ENCODE measurements at places on chromosomes 5 and 9. TPM values are rescaled to one million over a fixed set of nuclear protein-coding genes. Genes with fewer than 3 reads are reported as not detected.

GRCh38 chr5:93358176-93358575, 222.8 kb downstream of the NR2F1-AS1 start:
- H3K4me3 ChIP-seq, result no peak overlapping the region
- H3K27ac ChIP-seq, result no peak overlapping the region
- DNase-seq, result no peak
- no peaks in the 10 kb centered on the region for H3K36me3 ChIP-seq
- peaks cover 10% of the 10 kb centered on the region for H3K4me1 ChIP-seq

DNA sequence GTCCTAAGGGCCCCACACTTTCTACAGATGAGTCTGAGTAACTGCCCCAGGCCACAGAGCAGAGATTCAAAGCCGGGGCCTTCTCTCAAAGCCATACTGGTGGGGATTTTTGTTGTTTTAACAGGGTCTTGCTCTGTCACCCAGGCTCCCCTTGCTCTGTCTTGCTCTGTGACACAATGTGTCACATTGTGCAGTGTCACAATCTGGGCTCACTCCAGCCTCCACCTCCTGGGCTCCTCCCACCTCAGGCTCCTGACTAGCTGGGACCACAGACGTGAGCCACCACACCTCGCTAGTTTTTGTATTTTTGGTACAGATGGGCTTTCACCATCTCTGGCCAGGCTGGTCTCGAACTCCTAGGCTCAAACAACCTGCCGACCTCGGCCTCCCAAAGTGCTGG, 8.6 kb downstream of the AGPAT2 start:
- H3K27ac ChIP-seq, result peak overlapping the region; percentile 63
- H3K27me3 ChIP-seq, result no peaks in the 10 kb centered on the region
- H3K4me3 ChIP-seq, result no peak overlapping the region

GRCh38 chr5:111507276-111507675, 5.1 kb downstream of the STARD4 start:
- no peak overlapping the region for H3K27ac ChIP-seq
- no peaks in the 10 kb centered on the region for H3K27me3 ChIP-seq
- H3K4me1 ChIP-seq, result no peaks in the 10 kb centered on the region
- no peak overlapping the region for H3K4me3 ChIP-seq
- H3K36me3 ChIP-seq, result peaks cover 2% of the 10 kb centered on the region
- no peak for DNase-seq

The ARL14EPL gene
- total RNA-seq, result not detected

GRCh38 chr5:147391781-147392180, 118.1 kb downstream of the DPYSL3 start:
- no peak overlapping the region for H3K4me3 ChIP-seq
- no peaks in the 10 kb centered on the region for H3K27me3 ChIP-seq
- no peak overlapping the region for H3K27ac ChIP-seq

- peaks cover 16% of the 10 kb centered on the region for H3K4me1 ChIP-seq
- DNase-seq, result no peak
- H3K27ac ChIP-seq, result no peak overlapping the region
- H3K27me3 ChIP-seq, result no peaks in the 10 kb centered on the region
- H3K36me3 ChIP-seq, result no peaks in the 10 kb centered on the region
- H3K4me3 ChIP-seq, result no peak overlapping the region
These were observed 79.3 kb downstream of the SHB start for GRCh38 chr9:37989701-37990100.

DNA sequence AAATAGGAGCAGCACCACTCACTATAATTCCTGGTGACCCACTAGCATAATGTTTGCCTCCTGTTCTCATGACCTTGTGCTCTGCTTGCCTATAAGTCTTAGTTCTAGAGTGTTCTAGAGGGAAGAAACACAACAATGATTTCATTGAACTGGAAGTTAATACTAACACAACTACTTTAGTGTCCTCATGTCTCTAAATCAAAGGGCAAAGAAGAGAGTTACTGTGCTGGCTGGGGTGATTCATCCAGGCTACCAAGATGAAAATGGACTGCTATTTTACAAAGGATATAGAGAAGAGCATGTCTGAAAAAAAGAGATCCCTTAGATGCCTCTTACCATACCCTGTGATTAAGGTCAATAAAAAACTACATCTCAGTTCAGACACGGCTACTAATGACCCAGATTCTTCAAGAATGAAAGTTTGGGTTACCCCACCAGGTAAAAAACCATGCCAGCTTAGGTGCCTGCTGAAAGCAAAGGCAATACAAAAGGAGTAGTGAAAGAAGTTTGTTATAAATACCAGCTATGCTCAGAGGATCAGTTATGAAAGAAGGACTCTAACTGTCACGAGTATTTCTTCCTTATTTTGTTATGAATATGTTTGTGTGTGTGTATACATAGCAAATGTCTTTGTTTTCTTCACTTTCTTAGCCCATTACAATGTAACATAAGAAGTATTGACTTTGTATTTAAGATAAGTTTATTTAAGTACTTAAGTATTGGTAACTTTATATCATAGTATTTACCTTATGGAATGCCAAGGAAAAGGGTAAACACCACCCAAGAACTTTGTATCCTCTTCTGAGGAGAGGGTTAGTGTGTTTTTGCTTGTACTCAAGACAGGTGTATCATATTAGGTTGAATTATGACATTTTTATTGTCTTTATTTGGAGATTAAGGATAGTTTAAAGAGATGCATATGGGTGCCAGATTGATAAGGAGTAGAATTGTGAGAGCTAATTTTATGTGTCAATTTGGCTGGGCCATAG, 314.1 kb upstream of the PTGER4 start:
- no peak for DNase-seq
- H3K4me1 ChIP-seq, result no peaks in the 10 kb centered on the region
- H3K27ac ChIP-seq, result peak overlapping the region; percentile 5
- no peaks in the 10 kb centered on the region for H3K27me3 ChIP-seq
- no peaks in the 10 kb centered on the region for H3K36me3 ChIP-seq

GRCh38 chr5:14415024-14415697, 166.4 kb upstream of the OTULINL start:
- H3K4me3 ChIP-seq, result no peak overlapping the region
- peaks cover 91% of the 10 kb centered on the region for H3K36me3 ChIP-seq
- H3K27me3 ChIP-seq, result no peaks in the 10 kb centered on the region
- no peak overlapping the region for H3K27ac ChIP-seq

The RECK gene
- 18.5 TPM for total RNA-seq

The PPP2R2B gene
- 0.70 TPM for total RNA-seq

DNA sequence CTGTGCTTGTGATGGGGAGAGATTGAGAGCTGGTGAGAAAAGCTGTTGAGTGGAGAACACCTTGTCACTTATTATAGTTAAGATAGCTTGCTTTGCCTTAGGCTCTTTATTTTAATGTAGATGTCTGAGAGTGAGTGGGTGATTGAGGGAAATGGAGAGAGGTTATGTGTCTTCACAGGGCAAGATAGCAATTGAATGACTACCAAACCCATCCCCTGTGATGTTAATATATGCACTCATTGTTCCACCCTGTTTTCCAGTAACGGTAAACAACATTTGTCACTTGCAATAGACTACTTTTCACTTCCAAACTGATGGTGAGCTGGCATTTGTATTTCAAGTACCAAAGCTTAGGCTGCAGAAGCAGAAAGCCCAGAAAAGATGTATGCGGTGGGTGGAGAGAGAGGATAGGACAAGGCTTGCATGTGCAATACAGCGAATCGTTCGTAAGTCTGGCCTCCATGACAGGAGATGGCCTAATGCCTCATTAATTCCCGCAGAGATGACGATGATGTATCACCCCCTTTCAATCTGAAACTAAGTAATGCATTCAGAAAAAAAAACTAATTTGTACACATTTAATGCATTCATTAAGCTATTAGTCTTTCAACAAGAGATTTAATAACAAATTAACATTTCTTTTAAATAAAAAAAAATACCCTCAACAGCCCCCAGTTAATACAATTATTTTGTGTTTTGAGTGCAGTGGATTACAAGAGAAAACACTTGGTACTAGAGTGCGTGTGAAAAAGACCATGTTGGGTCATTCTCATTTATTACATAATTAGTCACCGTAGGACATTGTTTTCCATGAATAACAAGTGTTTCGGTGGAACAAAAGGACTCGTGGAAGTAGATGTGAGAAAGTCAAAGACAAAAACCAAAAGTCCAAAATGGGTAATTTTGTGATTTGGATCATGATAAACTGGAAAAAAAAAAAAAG, 699.0 kb downstream of the BRINP1 start:
- no peak overlapping the region for H3K27ac ChIP-seq
- H3K36me3 ChIP-seq, result no peaks in the 10 kb centered on the region
- H3K4me1 ChIP-seq, result no peaks in the 10 kb centered on the region
- no peak for DNase-seq

- no peak overlapping the region for H3K4me3 ChIP-seq
- no peak for DNase-seq
- no peak overlapping the region for H3K27ac ChIP-seq
- H3K36me3 ChIP-seq, result no peaks in the 10 kb centered on the region
These were observed 74.1 kb upstream of the CCL21 start for GRCh38 chr9:34783951-34784487.

DNA sequence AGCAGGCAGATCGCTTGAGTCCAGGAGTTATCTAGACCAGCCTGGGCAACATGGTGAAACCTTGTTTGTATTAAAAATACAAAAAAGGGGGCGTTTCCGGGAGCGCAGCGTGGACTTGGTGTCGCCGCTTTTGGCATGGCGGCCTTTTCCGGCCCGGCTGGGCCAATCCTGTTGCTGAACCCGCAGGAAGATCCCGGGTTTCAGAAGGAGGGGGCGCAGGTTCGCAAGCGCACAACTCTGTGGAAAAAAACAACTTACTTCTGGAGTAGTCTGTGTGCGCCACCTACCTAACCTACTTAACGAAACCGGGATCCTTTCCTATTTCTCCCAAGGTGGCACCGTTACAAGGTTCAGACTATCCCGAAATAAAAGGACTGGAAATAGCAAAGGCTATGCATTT, 198.6 kb downstream of the MSX2 start:
- DNase-seq, result no peak
- H3K36me3 ChIP-seq, result no peaks in the 10 kb centered on the region
- H3K27ac ChIP-seq, result no peak overlapping the region
- no peaks in the 10 kb centered on the region for H3K4me1 ChIP-seq
- no peaks in the 10 kb centered on the region for H3K27me3 ChIP-seq

GRCh38 chr5:24162343-24162742, 482.4 kb downstream of the CDH10 start:
- H3K4me3 ChIP-seq, result no peak overlapping the region
- no peaks in the 10 kb centered on the region for H3K36me3 ChIP-seq
- DNase-seq, result no peak

- DNase-seq, result no peak
- H3K4me1 ChIP-seq, result no peaks in the 10 kb centered on the region
- peaks cover 19% of the 10 kb centered on the region for H3K27me3 ChIP-seq
These were observed 81.3 kb downstream of the ANKRD33B start for GRCh38 chr5:10645146-10645545.

- no peaks in the 10 kb centered on the region for H3K36me3 ChIP-seq
- DNase-seq, result no peak
- H3K4me1 ChIP-seq, result peaks cover 4% of the 10 kb centered on the region
- no peak overlapping the region for H3K4me3 ChIP-seq
- peaks cover 61% of the 10 kb centered on the region for H3K27me3 ChIP-seq
- H3K27ac ChIP-seq, result no peak overlapping the region
These were observed 120.1 kb upstream of the LPCAT1 start for GRCh38 chr5:1643651-1644392.

- H3K4me1 ChIP-seq, result peaks cover 14% of the 10 kb centered on the region
- peak overlapping the region; percentile 86 for H3K4me3 ChIP-seq
- H3K36me3 ChIP-seq, result no peaks in the 10 kb centered on the region
- no peak for DNase-seq
- peak overlapping the region; percentile 89 for H3K27ac ChIP-seq
These were observed 689 bp downstream of the CNTRL start for GRCh38 chr9:121075251-121076036.

DNA sequence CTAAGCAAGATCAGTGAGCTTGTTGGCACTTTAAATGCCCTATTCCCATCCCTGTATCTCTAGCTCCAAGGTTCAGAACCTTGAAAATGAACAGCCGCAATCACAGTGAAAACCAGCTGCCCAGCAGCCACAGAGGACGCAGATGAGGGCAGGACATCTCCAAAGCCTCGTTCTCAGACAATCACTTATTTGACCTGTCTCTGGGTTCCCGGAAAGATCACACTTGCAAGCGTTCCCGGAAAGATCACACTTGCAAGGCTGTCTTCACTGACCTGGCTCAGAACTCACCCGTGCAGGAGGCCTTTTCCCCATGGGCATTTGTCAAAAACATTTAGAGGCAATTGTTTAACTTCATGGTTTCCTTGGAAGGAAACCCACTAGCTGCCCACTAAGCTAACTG, 25.7 kb downstream of the IPPK start:
- no peaks in the 10 kb centered on the region for H3K36me3 ChIP-seq
- no peak overlapping the region for H3K4me3 ChIP-seq
- H3K27ac ChIP-seq, result no peak overlapping the region
- no peaks in the 10 kb centered on the region for H3K4me1 ChIP-seq
- DNase-seq, result no peak
- no peaks in the 10 kb centered on the region for H3K27me3 ChIP-seq

DNA sequence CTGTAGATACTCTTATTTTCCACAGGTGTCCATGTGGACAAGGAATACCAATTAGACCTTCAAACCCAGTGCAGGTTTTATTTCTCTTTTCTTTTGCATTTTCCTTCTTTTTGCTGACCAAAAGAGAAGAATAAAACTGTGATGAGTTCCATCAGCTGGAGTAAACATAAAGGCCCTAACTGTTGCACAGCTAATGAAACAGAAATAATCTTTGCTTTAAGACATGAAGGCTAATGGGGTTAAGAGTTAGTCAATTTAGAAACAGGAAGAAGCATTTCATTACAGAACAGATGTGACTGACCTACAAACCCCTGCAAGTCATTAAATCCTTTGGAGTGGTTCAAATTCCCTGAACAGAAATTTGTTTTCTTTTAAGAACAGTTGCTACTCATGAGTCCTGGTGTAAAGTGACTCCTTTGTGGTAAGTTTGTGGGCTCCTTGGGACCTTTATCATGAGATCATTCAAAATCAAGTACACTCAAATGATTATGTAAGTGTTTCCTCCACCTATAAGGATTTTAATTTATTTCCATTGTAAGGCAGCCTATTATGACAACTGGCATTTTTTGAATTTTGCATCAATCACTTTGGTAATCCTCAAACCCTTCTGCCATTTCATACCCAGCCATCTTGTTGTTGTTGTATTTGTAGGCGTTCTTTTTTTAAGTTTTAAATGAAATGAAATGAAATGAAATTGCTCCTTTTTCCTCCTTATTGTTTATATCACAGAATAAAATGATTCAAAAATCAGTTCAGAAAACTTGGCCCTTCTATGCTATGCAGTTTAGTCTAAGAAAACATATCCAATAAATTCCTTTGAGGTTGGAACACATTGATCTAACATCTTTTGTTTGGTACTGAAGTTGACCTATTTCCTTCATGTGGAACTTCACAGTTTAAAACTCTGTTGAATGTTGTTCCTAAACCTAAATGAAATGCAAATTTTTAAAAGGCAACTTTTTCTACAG, 1.3 kb downstream of the MINAR2 start:
- DNase-seq, result no peak
- no peaks in the 10 kb centered on the region for H3K27me3 ChIP-seq
- no peak overlapping the region for H3K27ac ChIP-seq
- H3K36me3 ChIP-seq, result no peaks in the 10 kb centered on the region
- H3K4me3 ChIP-seq, result no peak overlapping the region

- H3K27me3 ChIP-seq, result no peaks in the 10 kb centered on the region
- H3K36me3 ChIP-seq, result no peaks in the 10 kb centered on the region
- peaks cover 5% of the 10 kb centered on the region for H3K4me1 ChIP-seq
- no peak overlapping the region for H3K4me3 ChIP-seq
- DNase-seq, result no peak
These were observed 12.8 kb upstream of the TLR4 start for GRCh38 chr9:117691367-117691766.
